ENCODE measurements at places on chromosomes 6 and 20.
A peak's percentile ranks its signal among the peaks of the same experiment; 100 is the strongest.

DNA sequence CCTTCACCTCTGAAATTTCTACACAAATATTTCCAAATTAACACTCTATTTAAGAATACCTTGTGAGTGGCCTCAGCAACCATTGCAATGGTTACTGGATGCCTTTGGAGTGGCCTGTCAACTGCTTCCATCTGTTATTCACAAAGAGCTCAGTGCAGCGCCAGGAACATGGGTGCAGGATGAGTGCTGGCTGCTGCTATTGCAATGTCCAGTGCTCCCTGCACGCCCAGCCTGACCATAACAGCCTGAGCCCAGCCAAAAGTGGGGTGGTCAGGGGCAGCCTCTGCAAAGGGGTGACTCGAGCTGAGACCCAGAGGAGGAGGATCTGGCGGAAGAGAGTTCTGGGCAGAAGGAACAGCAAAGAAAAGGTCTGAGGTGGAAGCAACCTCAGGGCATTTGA, 18.4 kb downstream of the CASS4 start:
- DNase-seq = no peak

DNA sequence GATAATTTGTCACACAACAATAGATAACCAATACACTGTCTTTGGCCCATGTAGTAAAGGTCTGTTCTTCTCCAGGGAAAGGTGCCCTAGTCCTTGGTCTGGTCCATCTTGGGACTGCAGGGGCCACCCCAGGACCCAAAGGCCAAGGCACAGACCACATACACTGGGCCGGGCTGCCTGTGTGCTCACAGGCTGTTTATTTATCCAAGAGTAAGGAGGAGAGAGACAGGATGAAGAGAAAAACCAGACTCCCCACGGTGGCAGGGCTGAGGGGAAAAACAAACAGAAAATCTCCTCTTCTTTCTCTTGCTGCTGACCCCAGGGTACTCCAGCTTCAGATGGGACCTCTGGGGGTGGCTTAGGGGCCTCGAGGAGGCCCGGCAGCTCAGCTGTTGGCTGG, 6.5 kb upstream of the CDK5RAP1 start:
- DNase-seq = no peak

GRCh38 chr20:63153254-63154221, 62.4 kb downstream of the YTHDF1 start:
- DNase-seq = no peak

DNA sequence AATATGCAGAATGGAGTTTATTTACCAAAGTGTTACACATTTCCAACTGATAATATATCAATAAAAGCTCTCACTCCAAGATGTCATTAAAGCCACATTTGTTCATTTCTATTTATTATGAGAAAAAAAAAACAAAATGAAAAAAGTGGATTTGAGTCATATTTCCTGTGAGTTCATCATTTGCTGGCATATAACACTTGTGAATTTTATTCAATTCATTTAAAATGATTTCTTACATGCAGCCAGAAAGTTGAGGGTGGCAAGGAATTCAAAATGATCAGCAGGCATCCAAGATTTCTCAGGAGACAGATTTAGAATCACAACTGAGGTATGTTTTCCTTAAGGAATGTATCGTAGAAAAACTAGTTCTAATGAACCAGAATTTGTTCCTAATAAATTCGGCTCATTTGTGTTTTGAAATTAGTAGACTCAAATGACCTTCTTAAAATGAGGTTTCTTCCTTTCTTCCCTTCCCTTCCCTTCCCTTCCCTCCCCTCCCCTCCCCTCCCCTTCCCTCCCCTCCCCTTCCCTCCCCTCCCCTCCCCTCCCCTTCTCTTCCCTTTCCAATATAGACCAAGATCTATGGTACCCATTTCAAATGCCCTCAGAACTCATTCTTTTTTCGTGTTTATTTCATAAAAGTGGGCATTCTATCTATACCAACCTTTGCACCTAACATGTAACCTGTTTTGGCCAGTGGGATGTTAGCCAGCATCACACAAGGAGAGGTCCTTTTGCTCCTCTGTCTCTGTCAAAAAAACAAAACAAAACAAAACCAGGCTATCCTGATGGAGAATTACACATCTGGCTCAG, 357.9 kb upstream of the TSHZ2 start:
- DNase-seq = no peak

- no peak for DNase-seq
Observed at GRCh38 chr6:17429383-17430061, 36.1 kb downstream of the CAP2 start.

DNA sequence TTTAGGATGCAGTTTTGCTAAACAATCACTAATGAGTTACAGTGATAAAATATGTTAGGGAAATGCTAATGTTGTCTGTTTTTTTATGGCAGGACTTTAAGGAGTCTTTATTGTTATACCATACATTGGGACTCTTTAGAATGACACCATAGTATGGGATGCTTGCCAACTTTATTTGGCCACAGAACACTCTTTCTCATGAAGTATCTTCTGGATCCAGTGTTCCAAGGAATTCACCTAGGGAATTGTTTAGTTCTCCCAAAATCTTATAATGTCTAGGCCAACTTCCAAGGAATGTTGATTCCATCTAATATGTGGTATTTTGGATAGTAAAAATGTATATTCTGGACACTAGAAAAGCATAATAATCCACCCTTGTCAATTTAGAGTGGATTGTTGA, 3.3 kb downstream of the RIN2 start:
- no peak for DNase-seq

DNA sequence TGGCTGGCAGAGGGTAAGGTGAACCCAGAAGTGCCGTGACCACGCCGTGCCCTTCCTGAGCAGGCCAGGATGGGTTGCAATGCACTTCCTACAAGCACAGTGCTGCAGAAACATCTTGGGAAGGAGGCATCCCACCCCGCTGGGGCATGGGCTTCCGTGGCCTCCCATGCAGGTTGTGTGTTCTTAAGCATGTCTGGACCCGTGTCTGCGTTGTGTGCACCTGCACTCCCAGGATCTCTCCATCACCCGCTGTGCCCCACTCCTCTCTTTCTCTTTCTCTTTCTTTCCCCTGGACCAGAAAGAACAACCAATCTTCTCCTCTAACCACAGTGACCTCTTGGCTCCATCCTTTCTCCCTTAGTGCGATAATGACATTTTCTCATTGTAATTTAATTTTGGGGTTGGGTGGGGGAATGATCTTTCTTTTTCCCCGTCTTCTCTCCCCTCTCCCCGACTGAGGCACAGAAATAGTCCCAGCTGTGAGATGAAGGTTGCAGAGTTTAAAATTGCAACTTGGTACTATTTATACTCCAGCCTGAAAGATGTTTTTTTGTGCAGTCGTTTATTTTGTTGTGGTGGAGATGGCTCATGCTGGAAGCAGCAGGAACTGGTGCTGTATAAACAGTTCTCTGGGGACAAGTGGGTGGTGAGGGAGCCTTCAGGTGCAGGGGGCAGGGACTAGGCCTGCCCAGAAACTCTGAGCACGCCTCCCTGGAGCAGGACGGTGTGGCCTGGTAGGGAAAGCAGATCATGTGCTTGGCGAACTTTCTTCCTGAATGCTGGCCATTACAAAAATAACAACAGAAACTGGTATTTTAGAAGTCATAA, 20.5 kb downstream of the BCAS4 start:
- peak; percentile 46 for DNase-seq

DNA sequence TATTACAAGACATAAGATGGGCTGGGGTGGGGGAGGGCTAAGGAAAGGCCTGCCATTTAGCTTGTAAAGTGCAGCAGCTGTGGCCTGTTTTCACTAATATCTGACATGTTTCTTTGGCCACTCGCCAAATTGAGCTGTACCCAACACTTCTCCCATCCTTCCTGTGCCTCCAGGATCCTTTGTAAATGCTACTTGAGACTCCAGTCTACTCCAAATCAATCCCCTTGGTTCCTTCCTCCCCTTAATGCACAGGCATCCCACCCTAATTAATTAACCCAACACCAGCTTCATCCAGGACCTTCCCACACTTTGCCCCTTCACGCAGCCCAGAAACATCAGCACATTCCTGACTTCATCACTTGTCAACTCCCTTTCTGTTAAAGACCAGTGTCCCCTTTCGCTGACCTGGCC, 55.0 kb upstream of the TCF21 start:
- no peak for DNase-seq

- peak; percentile 51 for DNase-seq
Observed at GRCh38 chr6:110415086-110415916, at the start of gene DDO. Gene DDO (minus strand): TSS chr6:110415575. CDS start chr6:110413462, 2,113 bp downstream.

DNA sequence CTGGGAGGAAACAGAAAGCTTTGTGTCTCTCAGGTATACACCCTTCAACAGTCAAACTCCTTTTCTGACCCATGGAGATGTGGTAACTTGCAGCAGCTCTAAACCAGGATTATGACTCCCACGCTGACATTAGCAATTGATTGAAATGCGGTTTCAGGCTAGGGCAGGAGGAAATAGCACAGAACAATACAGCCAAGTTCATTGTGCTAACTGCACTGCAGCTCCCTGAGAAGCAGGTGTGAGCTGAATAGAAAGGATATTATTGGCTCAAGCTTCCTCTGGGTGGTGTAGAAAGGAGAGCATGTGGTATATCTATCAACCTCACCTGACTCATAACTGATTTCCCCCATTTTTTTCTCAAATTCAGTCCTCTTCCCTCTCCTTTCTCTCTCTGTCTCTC, 612.3 kb upstream of the BTBD3 start:
- no peak for DNase-seq

- peak; percentile 41 for DNase-seq
Observed at GRCh38 chr20:57445298-57445697, 54.1 kb downstream of the RBM38 start.

DNA sequence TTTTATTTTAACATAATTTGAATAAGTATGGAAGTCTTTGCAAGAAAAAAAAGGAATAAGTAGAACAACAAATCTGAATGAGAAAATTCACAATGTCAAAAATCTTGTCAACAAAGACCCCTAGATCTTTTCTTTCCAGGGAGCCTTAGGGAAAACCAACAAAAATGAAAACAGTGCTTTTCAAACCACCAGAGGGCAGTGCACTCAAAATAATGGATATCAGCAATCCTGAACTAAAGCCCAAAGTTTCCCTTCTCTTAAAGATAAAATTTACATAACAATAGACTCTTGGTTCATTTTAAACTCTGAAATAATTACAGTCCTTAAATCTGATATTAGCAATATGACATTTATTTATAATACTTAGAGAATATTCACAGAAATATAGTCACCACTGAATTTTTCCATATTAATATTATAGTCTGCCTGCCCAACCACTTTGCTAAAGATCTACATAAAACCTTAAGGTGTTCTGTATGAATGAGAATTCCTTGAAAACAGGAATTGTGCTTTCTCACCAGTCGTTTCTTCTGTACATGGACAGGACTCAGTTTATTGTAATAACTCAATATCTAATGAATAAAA, 105.3 kb upstream of the BMP5 start:
- DNase-seq = peak; percentile 26

DNA sequence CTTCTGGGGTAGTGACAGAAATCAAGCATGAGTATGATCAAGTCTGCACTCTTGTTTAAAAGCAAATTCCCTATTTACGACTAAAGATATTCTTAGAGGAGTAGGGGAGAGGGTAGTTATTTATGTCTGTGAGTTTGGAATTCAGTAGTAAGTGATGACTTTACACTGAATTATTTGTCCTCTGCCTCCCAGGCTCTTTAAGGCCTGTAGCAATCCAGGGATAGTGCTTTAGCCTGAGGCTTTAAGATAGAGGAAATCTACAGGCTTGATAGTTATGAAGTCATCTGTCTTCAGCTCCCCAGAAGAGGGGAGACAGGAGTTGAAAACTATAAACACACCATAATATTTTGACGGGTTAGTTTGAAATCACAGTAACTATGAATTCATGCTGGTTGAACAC, 664.5 kb downstream of the EPM2A start:
- peak; percentile 47 for DNase-seq

DNA sequence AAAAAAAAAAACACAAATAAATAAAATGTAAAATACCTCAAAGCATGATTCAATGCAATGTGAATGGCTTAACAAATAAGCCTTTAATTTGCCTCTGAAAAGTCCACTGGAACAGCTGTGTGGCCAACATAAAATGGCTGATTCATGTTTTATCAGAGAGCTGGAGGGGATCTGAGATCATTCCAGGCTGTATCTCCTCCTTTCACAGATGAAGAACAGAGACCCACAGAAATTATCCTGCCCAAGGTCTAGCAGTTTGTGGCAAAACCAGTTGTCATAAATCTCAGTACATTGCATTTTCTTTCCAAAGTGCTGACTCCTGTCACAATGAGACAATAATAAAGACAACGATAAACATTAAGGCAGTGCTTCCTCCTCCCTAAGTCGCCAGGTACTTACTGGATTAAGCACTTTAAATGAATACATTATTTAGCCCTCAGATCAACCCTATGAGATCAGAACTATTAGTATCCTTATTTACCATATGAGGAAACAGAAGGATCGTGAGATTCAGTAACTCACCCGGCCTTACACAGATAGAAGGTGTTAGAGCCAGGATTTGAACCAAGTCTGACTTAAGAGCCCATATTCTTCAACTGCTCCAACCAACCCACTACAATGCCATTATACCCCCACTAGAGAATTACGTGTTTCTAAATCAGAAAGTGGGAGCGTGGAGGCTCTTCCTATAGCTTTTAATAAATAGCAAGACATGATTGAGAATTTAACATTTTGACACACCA, 118.3 kb downstream of the KIF13A start:
- no peak for DNase-seq

- DNase-seq = no peak
Observed at GRCh38 chr6:28765978-28766351, 157.8 kb downstream of the TRIM27 start.

DNA sequence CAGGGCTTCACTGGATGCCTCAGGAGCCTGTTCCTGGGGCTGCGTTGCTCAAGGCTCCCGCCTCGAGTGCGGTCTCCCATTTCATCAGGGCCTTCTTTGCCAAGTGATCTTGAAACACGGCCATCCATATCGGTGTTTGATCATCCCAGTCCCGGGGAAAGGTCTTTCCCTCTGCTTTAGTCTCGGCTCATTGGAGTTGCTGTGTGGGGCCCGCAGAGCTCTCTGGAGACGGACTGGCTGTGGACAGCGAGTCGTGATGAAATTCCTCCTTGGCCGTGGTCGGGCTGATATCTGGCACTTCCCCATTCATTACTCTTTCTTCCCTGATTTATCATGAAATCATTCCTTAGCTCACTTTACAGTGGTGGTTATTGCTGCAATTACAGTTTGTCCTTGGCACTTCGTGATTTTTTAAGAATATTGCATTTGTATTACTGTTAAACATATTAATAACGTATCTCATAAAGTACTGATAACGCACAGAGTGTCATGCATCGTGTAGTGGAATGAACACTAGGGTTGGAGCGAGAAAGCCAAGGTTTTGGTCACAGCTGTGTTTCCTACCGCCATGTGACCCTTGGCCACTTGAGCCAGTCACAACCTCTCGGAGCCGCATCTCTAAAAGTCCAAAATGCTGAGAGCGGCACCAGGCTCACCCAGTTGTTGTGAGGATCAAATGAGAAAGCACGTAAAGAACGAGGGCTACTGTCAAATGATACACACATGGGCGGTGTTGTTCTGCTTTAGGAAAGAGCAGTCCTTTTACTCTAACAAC, 71.8 kb downstream of the MTHFD1L start:
- DNase-seq = no peak

All from fibroblast of gingiva (primary cell).